ENCODE measurements at places on chromosomes 11 and 22.

GRCh38 chr22:42863349-42863961 is 6.4 kb upstream of the ARFGAP3 start:
- no peak for DNase-seq

DNA sequence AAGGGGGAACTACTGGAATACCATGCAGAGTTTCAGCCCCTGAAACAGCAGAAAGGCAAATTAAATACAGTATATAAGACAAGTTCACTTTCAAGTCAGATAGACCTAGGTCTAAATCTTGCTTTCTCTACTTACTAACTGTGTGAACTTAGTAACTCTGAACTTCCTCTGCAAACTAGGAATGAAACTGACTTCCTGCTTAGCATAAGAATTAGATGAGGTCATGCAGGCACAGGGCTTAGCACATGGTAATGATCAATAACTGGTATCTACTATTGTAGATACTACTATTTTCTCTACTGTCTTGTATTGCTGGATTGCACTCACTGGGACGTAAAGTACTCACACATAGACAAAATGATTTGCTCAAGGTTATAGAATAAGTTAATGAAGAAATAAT is 51.5 kb upstream of the MTNR1B start:
- no peak for DNase-seq

DNA sequence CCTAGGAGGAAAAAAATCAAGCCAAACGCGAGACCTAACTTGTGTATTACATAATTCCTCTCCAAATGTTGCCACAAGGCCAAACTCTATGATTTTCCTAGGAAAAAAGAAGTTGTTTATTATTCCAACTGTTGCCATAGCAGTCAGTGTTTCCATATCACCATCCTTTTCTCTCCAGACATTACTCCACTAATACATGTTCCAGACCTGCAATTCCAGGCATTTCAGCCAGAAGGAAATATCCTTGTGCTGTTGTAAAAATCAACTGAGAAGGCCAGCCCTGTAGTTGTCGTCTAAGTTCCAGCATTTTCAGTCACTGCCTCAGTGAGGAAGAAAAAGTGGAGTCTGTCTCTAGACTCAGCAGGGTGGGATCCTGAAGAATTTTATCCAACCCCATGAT is 33.1 kb upstream of the PAMR1 start:
- DNase-seq = no peak

DNA sequence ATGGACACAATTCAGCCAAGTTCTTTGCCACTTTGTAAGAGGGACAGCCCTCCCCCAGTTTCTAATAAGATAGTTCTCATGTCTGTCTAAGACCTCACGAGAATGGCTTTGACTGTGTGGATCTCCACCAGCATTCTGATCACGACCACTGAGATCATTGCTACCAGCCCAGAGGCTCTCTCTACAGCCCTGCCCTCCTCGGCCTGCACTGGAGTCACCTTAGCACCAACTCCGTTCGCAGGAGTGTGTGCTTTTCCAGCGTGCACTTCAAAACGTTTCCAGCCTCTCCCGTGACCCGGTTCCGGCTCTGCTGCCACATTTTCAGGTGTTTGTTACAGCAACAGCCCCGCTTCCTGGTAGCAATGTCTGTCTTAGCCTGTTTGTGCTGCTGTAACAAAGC is 26.2 kb downstream of the TSPAN32 start:
- DNase-seq = no peak

DNA sequence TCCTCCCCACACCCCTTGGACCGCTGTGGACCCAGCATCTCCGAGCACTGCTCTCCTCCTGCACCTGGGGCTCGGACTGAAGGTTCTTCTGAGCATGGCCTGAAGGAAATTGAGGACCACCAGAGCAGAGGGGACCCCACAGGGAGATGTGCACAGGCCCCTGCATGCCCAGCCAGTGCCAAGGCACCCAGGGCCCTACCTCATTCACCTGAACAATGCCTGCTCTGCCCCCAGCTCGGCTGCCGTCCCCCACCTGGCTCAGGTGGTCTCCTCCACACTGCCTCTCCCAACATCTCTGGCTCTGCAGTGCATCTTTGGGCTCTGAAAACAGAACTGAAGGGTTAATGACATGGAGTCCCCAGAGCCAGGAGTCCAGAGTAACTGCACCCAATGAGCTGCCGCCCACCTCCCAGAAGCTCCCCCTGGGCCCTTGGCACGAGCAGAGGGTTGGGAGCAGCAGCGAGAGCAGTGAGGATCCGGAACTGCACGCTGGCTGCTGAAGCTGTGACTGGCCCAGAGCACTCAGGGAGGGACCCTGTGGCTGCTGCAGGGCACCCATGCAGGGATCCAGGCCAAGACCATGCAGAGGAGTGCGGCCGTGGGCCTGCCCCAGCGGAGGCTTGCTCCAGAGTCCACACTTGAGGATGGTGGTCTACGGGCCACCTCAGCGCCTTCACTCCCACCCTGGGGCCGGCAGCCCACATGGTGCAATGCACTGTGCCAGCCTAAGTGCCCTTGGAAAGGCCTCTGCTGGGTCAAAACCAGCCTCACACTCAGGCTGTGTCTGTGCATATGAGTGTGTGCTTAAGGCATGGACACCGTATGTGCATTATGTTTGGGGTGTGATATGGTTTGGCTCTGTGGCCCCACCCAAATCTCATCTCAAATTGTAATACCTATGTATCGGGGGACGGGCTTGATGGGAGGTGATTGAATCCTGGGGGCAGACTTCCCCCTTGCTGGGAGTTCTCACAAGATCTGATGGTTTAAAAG is 686.1 kb downstream of the TBC1D22A start:
- no peak for DNase-seq

DNA sequence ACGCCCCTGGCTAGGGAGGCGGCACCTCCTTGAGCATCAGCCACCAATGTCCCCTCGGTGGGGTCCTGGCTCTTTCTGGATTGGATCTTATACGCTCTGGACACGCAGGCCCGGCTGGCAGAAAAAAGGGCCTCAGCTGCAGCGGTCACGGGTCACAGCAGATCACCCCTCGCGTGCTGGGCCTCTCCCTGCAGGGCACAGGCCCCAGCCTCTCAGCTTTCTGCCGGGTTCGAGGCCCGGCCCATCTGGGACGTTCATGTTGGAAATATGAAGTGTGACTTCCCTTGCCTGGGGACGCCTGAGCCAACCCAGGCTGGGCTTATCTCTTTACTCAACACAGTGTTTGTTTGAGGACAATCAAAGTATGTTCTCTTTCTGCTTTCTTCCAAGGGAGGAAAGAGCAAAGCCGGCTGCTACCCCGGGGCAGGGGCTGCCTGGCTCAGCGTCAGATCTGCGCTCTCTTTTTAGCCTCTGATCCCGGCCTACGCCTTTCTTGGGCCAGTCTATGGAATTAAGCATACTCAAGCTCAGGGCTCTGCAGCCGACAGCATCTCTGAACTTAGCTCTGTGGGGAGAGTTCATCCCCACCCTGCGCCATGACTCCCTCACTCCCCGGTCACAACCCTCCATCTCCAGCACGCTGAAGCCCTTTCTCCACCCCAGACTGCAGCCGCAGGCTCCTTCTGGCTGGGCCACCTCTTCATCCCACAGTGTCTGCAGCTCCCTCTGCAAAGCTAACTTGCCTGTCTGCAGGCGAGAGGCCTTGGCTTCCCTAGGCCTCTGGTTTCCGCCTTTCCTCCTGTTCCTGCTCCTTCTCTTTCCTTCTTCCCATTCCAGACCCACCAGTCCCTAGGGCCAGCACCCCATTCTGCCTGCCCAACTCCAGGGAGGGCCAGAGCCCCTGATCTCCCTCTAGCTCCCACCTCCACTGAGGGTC is 38.8 kb downstream of the ADAMTS15 start:
- DNase-seq = no peak

DNA sequence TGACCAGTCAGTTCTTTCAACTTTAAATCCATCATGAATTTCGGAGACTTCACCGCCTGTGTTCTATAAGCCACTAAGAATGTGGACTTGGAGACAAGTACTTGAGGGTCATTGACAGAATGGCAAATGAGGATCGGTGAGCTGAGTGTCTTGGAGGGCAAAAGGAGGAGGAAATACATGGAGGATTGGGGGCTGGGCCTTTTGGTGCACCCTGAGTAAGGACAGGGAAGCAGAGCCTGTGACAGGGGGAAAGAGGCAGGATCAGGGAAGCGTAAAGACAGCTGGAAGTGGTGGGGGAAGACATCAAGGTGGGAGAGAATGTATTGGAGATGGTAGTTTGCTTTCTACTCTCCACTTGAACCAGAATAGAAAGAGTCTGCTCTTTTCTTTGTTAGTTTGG is 70.4 kb upstream of the MTMR2 start:
- DNase-seq = no peak

- DNase-seq = no peak
These were observed 51.8 kb upstream of the ASPHD2 start for GRCh38 chr22:26377170-26377830.

DNA sequence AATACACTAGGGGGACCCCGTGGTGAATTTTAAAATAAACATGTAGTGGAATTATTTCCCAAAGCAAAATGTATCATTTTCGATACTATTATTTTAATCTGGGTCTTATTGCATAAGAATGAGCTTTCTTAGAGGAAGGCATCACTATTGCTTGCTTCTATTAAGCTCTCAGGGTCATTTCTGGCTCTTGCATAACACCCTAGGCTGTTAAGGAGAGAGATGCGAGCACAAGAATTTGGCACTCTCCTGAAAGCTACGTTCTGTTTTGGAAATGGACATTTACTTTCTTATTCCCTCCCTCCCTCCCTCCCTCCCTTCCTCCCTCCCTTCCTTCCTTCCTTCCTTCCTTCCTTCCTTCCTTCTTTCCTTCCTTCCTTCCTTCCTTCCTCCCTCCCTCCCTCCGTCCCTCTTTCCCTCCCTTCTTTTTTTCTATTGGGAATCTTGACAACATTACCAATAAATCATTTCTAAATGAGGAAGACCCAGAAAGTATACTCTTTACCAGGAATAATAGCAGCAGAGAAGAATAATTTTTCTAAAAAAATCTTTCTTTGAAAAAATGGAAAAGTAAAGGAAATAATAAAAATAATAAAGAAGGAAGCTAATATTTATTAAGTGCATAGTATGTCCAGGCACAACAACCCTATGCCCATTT is 83.6 kb upstream of the BDNF start:
- DNase-seq = no peak

DNA sequence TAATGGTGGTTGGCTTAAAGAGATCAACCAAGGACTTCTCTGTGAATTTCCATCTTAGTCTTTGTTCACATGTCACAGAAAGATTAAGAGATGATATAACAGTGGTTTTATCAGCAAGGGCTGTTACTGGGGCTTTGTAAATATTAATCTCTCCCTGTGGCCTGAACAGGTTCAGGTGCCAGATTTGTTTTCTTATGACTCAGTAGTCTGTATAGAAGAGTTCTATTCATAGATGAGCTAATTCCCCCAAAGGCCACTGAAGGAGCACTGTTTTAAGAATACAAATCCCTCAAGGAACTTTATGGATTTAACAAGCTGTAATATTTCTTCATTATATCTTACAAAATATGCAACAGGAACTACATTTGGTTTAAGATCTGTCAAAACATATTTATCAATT is 50.4 kb downstream of the TCP11L1 start:
- no peak for DNase-seq

DNA sequence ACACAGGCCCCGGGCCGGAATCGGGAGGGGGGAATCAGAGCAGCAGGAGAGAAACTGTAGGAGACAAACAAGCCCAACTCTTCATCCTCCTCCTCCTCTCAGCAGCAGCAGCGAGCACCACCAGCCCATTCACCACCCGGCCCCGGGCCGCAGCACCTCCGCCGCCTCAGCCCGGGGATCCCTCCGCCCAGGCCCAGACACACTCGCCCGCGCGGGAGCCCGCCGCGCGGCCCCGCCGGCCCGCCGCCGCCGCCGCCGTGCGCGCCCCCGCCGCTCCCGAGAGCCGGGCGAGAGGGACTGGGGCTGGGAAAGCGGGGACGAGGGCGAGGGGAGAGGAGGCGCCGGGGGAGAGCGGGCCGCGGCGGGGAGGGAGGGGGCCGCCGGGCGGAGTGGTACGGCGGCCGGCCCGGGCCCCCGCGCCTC is at the start of gene PHF21A:
Gene PHF21A (minus strand): TSS at position 154 of the 423 bp plus-strand sequence. CDS start 37,235 bp downstream, outside the sequence.
- DNase-seq = peak; percentile 88

- DNase-seq = no peak
These were observed 4.9 kb downstream of the OVOL1 start for GRCh38 chr11:65791719-65792213.

- no peak for DNase-seq
These were observed 18.5 kb downstream of the BLID start for GRCh38 chr11:122097419-122098001.

- no peak for DNase-seq
These were observed 32.7 kb downstream of the FLI1 start for GRCh38 chr11:128726458-128727139.

GRCh38 chr11:1771273-1771672 is 7.5 kb upstream of the CTSD start:
- no peak for DNase-seq

GRCh38 chr11:74090701-74091100 is 80.1 kb downstream of the C2CD3 start:
- no peak for DNase-seq

GRCh38 chr11:64379160-64379559 is 20.2 kb downstream of the RPS6KA4 start:
- no peak for DNase-seq

DNA sequence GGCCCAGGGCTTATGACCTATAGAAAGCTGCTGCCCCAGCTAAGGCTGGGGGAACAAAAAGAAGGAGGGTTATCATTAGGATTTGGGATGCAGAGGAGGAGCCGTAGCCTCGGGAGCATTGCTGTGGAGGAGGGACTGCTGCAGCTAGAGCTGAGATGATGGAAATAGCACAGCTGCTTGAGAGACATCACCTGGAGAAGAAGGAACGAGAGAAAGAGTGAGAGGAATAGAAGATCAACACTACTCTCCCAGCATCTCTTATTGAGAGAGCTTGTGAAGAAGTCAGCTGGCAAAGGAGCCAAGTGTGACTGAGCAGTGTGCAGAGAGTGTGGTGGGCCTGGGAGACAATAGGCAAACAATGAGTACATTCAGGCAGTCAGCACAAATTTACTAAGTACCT is 100.7 kb upstream of the PLET1 start:
- no peak for DNase-seq

- DNase-seq = no peak
These were observed 14.6 kb downstream of the CELSR1 start for GRCh38 chr22:46522797-46523196.

DNA sequence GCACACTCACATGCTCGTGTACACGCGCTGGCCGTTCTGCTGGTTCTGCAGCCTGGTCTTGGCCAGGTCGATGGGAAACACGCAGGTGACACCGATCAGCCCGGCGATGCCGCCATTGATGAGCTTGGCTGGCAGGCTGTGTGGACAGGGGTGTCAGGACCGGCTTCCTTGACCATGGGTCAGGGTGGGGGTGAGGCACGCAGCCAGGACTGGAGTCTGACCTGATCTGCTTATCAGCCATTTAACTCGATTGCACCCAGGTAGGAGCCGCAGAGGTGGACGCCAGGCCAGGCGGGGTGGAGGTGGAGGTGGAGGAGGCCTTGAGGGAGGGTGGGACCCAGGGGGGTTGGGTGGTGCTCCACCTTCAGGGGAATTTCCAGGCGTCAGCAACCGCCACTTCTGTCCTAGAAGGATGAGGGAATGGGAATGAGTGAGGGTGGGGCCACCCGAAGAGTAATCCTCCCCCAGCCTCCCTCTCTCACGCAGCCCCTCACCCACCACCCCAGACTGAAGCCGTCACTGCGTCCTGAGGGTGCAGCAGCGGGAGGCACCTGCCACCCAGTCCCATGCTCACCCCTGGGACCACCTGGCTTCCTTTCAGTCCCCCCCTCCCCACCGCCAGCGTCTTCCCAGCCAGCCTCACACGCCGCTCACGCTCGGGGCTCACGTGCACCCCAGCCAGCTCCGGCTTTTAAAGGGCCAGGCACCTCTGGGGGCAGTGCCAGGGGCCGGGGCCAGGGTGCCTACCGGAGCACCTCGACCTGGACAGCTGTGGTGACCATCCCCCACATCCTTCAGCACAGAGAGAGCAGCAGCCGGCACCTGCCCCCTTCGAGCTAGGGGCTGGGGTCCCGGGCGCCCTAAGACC is 3.1 kb downstream of the SLC25A22 start:
- peak; percentile 41 for DNase-seq

- DNase-seq = no peak
These were observed 1484.4 kb downstream of the LRRC4C start for GRCh38 chr11:39975091-39975490.

Measured in NCI-H1436 (cell line).